Substantia nigra (tissue), 51 donors: ENCODE measurements at places on chromosomes 3 and 15.

DNA sequence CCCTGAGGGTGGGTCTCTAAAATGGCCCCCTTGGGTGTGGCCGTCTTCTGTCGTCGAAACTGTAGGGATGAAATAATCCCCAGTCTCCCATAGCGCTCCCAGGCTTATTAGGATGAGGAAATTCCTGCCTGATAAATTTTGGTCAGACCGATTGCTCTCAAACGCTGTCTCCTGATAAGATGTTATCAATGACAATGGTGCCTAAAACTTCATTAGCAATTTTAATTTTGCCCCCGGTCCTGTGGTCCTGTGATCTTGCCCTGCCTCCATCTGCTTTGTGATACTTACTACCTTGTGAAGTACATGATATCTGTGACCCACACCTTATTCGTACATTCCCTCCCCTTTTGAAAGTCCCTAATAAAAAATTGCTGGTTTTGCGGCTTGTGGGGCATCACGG lies 5.1 kb upstream of the RAB7A start:
- DNase-seq = no peak

- peak; percentile 82 for DNase-seq
Measured at GRCh38 chr15:31870328-31871165, 159.8 kb upstream of the CHRNA7 start.

DNA sequence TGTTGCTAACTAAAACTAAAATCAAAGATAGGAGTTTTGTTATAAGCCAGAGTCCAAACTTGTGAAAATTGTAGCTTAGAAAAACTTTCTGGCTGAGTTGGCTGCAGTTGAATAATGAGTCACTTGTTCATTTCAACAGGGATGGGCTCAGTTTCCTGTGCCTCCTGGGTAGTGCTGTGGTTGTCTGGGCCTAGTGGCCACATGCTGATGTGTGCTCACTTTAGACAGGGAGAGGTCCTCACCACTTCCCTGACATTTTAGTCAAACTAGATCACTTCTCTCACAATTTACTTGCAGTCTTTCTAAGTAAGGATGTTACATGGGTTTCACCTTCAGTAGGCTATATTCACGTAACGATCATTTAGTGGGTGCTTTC lies 6.3 kb upstream of the UBE2Q2 start:
- DNase-seq = no peak

GRCh38 chr3:49734752-49735151 lies 11.0 kb upstream of the GMPPB start:
- no peak for DNase-seq

- no peak for DNase-seq
Measured at GRCh38 chr3:20853890-20854289, 667.9 kb upstream of the SGO1 start.

DNA sequence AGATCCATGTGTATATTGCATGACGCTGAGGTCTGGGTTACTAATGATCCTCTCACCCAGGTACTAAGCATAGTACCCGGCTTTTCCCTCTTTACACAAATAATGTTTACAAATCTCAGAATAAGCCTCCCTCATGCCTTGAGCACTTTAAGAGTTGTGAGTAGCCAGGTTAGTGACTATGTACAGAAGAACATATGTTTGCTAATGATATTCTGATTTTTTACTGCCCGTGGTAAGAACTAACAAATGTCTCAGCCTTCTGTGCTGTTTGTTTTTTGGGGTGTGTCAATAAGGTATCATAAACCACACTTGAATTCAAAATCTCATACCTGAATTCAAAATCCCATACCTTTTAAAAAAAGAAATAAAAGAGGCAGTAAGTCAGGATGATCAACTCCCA lies 59.5 kb downstream of the ABCC5 start:
- DNase-seq = no peak
